HCEC 1CT (cell line): ENCODE measurements at places on chromosomes 5 and 9.
A peak's percentile ranks its signal among the peaks of the same experiment; 100 is the strongest.

- DNase-seq = peak; percentile 15
Observed at GRCh38 chr5:100902440-100903038, 543 bp downstream of the ST8SIA4 start.

- no peak for DNase-seq
Observed at GRCh38 chr5:142303565-142303964, 21.3 kb downstream of the SPRY4 start.

DNA sequence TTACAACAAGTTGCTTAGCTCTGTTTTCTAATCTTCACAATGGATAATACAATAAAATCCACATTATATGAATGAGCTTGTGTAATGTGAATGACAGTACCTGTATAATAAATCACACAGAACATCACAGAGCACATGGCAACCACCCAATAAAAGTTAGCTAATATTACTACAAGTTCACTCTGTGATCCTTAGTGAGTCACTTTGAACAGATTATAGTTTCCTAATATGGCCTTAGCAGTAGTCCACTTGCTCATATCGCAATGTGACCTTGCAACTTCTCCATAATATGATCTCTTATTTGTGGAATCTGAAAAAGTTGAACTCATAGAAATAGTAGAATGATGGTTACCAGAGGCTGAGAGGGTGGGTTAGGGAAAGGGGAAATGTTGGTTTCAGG is 361.3 kb downstream of the PTPRD start:
- peak; percentile 84 for DNase-seq

DNA sequence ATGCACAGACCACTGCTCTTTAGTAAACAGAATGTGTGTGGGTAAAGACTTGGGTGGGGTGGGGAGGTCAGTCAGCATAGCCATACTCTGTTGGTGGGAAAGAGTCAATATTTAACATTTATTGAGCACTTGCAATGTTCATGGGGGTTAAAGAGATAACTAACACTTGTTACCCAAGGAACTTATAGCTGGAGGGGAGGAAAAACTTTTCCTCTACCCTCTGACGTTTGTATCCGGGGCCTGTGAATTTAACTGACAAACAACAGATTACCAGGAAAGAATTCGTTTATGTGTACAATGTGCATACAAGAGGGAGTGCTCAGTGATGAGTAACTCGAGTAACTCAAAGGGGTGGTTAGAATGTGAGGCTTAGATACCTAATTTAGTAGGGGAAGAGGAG is 6.8 kb upstream of the CLINT1 start:
- DNase-seq = peak; percentile 49

DNA sequence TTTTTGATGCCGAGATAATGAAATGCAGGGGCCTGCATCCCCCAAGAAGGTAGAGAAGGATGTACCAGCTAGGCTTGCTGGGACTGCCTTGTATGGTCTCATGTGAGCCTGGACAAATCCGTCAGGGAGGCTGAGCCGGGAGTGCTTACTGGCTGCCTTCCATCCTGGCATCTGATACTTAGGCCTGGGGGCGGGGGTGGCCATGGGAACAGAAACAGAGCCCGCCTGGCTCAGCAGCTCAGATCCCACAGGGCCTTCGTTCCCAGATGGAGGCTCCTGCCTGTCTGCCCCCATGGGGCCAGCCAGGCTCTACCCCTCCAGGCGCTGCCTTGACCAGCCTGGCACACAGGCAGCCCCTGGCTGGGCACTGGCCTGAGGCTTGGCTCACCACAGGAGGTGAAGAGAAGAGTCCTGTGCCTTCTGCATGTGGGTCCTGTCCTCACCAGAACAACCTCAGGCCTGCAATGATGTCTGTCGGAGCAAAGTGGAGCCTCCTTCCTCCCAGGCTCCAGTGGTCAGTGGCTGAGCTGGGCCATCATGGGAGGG is 10.5 kb upstream of the SPATA31E1 start:
- no peak for DNase-seq

DNA sequence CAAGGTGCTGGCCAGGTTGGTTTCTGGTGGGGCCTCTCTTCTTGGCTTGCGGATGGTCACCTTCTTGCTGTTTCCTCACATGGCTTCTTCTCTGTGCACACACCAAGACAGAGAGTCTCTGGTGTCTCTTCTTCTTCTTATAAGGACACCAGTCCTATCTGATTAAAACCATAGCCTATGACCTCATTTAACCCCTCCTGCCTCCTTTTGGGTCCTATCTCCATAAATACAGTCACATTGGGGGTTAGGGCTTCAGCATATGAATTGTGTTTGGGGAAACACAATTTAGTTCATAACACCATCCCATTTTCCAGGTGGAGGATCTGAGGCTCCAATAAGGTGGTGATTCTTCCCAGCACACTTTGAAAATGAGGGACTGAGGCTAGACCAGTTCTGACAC is 80.4 kb downstream of the SPRY4 start:
- DNase-seq = no peak

GRCh38 chr9:81069923-81070322 is 619.4 kb downstream of the TLE1 start:
- DNase-seq = no peak

DNA sequence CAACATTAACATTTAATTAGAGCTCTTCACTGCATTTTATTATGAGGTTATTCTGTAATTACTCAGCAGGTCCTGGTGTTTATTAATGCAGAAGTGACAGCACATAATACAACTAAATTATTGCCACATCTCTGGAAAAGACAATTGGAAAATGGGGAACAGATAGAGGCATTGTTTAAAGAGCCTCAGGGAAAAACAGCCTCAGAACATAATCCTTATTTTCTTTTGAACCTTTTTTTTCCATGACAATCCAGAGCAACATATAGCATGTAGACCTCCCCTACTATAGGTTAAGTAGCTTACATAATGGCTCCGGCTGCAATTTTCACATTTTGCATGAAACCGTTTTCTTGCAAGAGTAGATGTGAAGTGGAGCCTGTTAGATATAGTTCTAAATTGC is 87.2 kb downstream of the RMI1 start:
- no peak for DNase-seq

GRCh38 chr9:106717686-106718085 is 145.3 kb upstream of the ZNF462 start:
- peak; percentile 85 for DNase-seq

GRCh38 chr9:21060919-21061561 is 16.7 kb downstream of the IFNB1 start:
- peak; percentile 25 for DNase-seq
